ENCODE measurements at places on chromosomes 5 and 9.

DNA sequence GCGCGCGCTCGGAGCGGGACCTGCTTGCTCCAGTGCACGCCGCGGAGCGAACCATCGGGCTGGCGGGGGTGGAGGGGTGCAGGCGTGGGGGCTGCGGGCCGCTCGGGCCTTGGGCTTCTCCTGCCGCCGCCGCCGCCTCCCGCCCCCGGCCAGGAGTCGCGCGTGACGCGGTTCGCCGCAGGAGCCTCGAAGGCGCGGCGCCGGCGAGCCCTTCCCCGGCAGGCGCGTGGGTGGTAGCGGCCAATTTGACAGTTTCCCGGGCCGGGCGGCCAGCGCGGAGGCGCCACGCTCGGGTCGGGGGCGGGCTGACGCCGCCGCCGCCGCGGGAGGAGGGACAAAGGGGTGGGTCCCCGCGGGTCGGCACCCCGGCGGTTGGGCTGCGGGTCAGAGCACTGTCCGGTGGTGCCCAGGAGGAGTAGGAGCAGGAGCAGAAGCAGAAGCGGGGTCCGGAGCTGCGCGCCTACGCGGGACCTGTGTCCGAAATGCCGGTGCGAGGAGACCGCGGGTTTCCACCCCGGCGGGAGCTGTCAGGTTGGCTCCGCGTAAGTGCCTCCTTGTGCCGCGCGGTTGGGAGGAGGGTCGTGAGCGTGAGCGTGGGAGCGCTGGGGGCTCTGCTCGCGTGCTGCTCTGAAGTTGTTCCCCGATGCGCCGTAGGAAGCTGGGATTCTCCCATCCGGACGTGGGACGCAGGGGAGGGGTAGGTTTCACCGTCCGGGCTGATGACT is at the start of gene TJP2:
Gene TJP2 (plus strand): TSS at position 387 of the 725 bp plus-strand sequence. CDS start 96 bp downstream, at position 483.
- DNase-seq = peak; percentile 35

GRCh38 chr5:92309336-92309991 is 926.3 kb upstream of the ARRDC3 start:
- DNase-seq = no peak

DNA sequence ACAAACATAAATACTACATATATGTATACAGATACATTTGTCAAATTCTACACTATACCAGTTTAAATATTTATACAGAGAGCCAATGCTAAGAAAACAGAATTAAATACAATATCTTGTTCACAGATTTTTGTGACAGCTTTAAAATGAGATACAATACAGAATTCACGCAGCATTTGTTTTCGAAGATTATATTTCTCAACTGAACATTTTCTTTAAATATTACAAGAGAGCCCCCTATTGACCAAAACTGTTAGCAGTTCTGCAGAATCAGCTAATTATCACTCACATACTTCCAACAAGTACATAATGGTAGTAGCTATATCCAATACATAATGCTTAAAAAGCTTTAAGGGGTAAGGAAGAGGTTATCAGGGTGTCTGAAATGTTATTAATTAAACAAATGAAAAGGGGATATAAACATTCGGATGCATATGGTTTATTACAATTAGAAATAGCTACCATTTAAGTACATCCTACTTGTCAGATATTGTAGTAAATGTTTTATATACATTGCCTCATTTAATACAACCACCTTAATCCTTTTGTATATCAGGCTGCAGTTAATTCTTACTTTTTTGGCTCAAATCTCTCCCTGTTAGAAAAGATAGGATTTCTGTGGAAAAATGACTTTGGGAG is 31.7 kb downstream of the ZDHHC21 start:
- DNase-seq = peak; percentile 12

DNA sequence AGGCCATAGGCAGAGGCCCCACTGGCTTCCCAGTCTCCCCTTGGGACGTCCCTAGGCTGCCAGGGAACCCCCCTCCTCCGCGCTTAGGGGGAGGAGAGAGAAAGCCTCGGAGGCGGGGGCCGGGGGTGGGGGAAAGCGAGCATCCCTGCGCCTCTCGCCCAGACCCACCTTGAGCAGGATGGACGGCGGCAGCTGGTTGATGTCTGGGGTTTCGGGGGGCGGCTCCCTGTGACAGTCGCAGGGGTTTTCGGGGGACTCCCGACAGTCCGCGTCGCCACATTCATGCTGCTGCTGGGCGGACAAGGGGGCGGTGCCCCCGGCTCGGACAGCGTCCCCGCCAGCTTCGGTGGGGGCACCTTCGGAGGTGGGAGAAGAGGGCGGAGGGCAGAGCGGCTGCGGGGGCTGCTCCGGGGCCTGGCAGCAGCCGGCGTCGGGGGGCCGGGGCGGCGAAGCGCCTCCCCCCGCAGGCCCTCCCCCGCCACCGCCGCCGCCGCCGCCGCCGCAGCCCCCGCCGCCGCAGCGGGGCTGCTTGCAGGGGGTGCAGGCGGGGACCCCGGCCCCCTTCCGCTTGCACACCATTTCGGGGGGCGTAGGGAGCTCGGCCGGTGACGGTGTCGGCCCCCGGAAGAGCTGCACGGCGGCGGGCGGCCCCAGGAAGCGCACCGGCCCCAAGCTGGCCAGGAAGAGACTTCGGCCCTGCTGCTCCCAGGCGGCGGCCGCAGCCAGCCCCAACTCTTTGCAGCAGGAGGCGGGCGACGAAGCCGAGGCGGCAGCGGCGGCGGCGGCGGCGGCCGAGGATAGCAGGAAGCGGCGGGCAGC is 1.2 kb downstream of the FBXL17 start:
- peak; percentile 71 for DNase-seq

- DNase-seq = no peak
Observed at GRCh38 chr5:1015507-1015906, 6.9 kb downstream of the NKD2 start.

GRCh38 chr9:89175828-89176261 is 2.8 kb downstream of the SHC3 start:
- no peak for DNase-seq

- DNase-seq = no peak
Observed at GRCh38 chr5:171623551-171624097, 162.0 kb upstream of the SMIM23 start.

DNA sequence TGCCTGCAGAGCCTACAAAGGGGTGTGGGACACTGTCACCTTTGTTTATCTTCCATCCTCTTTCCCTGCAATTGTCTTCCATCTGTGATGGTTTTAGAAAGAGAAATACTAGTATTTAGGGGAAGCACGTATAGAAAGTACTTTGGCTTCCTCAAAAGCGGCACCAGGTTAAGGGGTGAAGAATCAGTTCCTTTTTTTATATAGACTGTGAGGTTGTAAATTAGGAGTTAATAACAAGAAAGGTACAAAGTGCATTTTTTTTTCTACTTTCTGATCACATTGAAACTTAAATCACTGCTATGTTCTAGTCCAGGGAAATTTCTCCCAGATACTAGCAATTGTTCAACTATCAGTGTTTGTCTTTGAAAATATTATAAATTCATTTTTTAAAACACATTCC is 219.3 kb downstream of the CEMIP2 start:
- no peak for DNase-seq

DNA sequence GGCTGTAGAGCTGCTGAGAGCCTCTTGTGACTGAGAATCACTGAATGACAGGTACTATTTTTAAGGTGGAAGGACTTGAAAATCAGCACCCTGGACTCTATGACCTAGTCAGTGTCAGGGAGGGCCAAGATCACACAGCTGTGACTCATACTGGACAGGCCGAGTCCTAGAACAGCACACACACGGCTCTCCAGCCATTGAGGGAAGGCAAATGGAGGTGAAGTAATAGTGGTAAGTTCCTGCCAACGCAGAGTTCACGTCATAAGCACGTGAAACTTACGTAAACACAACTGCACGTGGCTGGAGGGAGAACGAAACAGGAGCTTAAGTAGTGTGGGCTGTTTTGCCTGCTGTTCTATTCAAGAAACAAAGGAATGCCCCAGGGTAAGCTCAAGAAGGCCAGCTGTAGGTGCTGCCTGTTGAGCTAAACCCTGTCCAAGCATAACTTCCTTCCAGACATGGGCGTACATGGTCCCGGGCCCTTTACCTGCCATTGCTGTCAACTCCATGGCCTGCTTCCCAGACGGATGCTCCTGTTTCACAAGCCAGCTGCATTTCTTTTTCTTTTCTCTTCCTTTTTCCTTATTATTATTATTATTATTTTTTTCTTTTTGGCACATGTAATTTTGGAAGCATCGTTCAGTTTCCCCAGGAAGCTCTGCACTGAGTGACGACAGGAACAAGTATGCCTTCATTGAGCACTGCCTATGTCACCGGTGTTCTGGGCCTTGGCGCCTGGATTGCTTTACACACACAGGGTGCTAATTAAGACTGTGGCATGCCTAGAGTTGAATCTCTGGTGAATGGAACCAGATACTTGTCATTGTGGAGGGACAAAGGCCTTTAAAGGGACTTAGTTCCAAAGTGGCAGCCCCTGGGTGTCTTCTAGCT is 10.2 kb upstream of the LCP2 start:
- no peak for DNase-seq

- DNase-seq = no peak
Observed at GRCh38 chr9:98536542-98537173, 172.1 kb downstream of the GABBR2 start.

- no peak for DNase-seq
Observed at GRCh38 chr5:33601881-33602280, 161.1 kb downstream of the TARS1 start.

DNA sequence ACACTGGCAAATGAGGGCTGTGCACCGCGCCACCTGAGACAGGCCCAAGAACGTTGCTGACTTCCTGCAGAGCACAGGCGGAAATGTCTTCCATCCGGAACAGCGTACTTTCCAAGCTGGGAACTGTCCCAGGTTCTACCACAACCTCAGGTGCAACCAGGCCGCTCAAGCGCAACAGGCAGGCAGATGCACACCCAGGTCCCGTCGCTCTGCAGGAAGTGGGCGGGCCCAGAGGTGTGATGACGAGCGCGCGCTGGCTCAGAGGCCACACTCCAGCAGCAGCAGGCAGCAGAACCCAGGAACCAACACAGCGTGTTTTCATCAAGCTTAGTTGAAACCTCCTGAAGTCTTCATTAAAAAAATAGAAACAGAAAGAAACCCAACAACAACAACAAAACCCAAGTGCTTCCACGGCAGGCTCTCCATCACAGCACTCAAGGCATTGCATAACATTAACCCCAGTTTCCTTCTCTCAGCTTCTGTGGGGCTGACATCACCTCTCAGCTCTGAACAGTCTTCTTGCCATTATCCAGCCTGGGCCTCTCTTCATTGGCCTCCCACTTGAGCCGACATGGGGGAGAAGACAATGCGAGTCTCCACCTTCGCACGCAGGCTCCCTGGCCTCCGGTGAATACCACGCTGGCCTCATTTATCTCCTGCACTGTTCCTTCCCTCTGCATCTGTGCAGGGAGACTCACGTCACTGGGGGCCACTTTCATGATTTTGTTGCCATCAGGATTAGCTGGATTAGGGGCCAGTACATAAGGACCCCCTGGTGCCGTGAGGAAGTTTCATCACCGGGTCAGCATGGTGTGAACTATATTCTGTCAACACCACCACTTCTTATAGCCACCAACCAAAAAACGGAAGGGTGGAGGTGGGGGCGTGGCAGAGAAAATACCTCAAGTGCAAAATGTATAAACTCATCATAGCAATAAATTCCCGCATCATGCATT is 22.1 kb downstream of the PTCH1 start:
- DNase-seq = peak; percentile 86

GRCh38 chr5:119630752-119631440 is 1.5 kb downstream of the FAM170A start:
- no peak for DNase-seq

DNA sequence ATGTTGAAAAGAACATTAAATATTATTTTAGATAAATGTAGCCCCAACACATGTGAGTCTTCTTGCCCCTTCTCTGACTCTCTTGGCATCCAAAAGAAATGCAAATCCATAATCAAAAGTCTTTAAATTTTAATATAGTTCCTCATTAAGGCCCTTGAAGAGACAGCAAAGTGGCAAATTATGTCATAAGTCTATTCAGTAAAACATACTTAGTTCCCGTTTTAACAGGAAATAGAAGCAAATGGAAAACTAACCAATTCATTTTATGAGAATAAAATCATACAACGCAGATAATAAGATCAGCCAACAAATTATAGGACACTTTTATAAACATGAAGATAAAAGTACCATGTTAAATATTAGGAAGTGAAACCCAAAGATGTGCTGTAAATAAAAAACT is 20.1 kb upstream of the IFNB1 start:
- DNase-seq = no peak

- peak; percentile 40 for DNase-seq
Observed at GRCh38 chr9:137721899-137722298, 103.1 kb downstream of the EHMT1 start.

GRCh38 chr5:71719063-71719964 is at the start of gene CARTPT:
CARTPT (plus strand) TSS chr5:71719275; CDS start chr5:71719294, 19 bp downstream.
- no peak for DNase-seq

- peak; percentile 3 for DNase-seq
Observed at GRCh38 chr5:83927140-83927733, 206.6 kb upstream of the HAPLN1 start.

DNA sequence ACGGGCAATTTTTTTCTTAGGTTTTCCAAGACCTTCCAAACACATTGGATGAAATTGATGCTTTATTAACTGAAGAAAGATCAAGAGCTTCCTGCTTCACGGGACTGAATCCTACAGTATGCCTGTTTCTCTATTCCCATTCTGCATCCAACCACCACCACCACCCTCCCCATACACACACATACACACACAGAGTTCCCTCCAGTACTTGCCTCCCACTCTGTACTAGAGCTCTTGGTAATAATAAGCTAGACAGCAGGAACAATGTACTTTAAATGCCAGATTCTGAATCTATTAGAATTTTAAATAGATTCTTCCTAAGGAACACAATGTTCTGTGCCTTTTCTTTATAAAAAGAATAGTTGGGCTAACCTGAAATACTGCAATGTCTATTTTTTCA is 67.4 kb downstream of the KLF9 start:
- no peak for DNase-seq

GRCh38 chr5:133818869-133819600 is 149.4 kb downstream of the C5orf15 start:
- DNase-seq = no peak

- no peak for DNase-seq
Observed at GRCh38 chr9:126303488-126303887, 23.1 kb upstream of the MVB12B start.

DNA sequence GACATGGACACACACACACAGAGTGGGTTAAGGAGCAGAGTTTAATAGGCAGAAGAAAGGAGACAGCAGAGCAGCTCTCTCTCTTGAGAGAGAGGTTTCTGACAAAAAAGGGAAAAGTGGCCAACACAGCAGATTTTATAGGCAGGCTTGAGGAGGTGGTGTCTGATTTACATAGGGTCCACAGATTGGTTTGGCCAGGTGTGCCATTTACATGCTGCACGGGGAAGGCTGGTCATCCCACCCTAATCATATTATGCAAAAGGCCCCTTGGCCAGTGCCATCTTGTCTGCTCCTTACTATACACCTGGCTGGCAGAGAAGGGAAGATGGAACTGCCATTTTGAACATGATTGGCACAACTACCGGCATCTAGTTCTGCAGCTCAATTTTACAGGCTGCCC is 240.8 kb downstream of the NPR3 start:
- no peak for DNase-seq

- DNase-seq = no peak
Observed at GRCh38 chr9:92615790-92616189, 54.1 kb downstream of the IPPK start.

- DNase-seq = no peak
Observed at GRCh38 chr9:124502711-124503702, 4.2 kb downstream of the NR5A1 start.

All from CD4-positive, alpha-beta T cell treated with Interleukin-17A for 1 hour (primary cell).